ENCODE measurements at places on chromosomes 7 and 10.
A peak's percentile ranks its signal among the peaks of the same experiment; 100 is the strongest.

GRCh38 chr7:136685501-136686173, 182.8 kb upstream of the CHRM2 start:
- no peak for DNase-seq

DNA sequence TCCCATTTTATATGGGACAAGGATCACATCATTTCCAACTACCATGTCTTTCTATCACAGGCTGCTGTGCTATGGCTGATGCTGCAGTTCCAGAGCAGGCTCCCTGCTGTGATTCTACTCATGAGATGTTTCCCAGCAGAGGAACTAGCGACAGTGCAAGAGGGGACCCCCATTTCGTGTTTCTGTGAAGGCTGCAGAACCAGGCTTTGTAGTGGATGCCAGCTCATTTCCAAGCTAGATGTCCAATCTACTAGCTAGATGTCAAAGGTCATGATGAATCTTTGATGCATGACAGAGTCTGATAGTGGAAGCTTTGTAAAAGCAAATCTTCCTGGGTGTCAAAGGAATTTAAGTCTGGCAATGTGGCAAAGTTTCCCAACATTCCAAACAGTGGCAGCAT, 21.2 kb upstream of the MYO3A start:
- DNase-seq = no peak

DNA sequence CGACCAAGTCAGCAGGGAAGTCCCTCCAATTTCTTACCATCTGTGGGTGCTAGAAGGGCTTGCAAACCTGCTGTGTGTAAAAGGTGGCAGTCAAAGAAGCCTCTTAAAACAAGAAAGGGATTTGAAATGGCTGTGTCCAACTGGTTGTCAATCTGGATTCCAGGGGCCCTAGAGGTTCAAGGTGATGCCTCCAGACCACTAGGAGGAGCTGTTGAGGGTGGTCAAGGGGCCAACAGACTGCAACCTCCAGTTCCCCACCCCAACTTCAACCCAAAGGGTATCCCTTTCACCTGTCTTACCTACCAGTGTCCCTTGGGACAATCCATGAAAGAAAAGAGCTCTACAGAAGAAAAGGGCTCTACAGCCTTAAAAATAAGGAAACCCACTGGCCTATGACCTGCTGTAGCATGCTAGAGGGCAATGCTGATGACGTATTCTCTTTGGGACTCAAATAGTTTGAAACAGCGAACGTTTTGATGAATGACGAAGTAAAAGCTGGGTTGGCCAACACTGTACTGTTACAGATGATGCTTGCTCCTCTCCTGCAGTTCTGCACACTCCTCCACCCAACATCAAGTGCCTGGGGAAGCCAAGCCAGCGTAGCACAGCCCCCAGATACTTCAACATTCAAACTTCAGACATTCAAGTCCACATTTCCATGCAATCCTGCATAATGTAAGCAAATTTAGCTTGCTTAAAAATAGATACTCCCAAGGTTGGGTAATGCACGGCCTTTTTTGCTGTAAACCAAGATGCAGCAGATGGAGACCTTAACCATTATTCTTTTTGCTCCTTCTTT, 45.9 kb upstream of the WDR11 start:
- DNase-seq = no peak

DNA sequence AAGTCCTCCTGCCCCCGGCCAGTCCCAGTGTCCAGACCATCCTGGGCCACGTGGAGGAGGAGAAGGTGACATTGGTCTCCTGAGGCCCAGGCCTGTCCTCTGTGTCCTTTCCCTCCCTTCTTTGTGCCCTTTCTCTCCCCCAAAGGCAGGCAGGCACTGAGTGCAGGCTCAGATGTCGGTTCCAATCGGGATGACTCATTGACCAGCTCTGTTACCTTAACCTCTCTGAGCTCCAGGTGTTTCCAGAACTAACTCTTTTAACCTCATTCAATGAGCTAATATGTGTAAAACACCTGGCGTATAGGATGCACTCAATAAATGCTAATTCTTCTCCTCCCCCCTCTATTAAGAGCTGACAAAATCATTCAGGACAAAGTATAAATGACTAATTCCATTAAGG, 25.7 kb downstream of the MACROH2A2 start:
- no peak for DNase-seq

GRCh38 chr7:55508221-55509011, 63.9 kb downstream of the VOPP1 start:
- no peak for DNase-seq

GRCh38 chr7:3272691-3273141, 28.3 kb upstream of the SDK1 start:
- no peak for DNase-seq

- DNase-seq = no peak
These were observed 118.9 kb upstream of the TMEM72 start for GRCh38 chr10:44792119-44792775.

DNA sequence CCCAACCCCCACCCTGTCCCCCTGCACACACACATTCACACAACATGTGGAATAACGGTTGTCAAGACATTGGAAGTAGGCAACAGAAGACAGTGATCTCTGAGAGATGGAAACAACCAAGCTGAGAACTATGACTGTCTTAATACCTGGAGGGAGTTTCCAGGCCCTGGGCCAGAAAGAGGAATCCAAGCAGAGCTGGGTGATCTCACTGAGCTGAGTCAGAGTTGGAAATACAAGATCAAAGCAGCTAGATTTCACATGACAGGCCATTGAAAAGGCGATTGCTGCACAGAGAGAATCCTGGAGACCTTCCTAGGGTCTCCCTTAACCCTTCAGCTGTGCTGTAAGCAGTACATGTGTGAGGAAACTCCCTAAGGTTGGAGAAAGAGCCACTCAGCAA, 165.8 kb upstream of the PRSS1 start:
- no peak for DNase-seq

DNA sequence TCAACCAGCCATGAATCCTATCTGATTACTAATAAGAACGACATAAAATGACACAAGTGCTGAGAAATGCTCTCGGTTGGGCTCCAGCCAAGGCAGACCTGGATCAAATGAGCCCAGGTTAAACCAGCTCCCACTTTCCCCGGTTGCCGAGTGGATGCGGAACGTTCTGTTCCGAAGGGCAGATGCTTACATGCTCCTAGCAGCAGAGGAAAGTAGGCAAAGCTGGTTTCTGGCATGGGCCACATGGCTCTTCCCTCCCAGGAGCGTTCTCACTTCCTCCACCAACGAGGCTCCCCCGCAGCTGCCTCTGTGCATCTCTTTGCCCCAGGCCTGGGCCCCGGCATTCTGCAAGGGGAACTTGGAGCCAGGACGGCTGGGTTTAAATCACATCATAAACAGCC, 61.8 kb upstream of the SDK1 start:
- DNase-seq = no peak

DNA sequence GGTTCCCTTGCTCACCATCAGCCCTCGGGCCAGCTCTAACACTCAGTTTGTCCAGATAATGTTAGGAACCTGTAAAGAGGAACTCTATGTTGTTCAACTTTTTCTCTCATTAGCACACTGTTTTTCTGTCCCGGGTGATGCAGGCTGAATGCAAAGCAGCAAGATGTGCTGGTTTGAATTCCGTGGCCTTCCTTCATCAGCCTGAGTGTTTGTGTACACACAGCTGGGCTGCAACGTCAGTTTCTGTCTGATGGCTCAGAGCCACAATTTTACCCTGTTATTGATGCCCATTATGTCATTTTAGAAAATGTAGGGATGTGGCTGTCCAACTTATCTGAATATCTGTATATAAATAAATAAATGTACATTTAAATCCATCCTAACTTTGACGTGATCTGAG, 152.0 kb downstream of the PLPP4 start:
- DNase-seq = no peak

- DNase-seq = no peak
These were observed 93.5 kb upstream of the DIP2C start for GRCh38 chr10:782751-783648.

- DNase-seq = no peak
These were observed 75.6 kb downstream of the ADCY1 start for GRCh38 chr7:45649560-45650346.

GRCh38 chr10:103692952-103693811, 162.2 kb downstream of the SH3PXD2A start:
- DNase-seq = no peak

DNA sequence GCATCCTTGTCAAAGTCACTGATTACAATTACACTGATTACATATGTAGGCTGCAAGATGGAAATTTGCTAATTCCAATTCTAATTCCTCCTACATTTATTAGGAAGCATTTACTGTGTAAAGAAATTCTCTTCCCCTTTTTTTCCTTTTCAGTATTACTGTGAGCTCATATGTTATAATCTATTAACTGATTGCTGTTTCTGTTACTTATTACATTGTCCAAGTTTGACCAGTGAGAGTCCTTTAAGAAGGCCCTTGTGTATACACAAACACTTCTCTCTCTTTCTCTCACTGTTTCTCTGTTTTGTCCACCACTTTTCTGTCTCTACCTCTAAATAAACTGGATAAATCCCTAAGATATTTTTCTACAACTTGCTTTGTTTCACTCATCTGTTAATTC, 31.5 kb downstream of the PHF14 start:
- no peak for DNase-seq

DNA sequence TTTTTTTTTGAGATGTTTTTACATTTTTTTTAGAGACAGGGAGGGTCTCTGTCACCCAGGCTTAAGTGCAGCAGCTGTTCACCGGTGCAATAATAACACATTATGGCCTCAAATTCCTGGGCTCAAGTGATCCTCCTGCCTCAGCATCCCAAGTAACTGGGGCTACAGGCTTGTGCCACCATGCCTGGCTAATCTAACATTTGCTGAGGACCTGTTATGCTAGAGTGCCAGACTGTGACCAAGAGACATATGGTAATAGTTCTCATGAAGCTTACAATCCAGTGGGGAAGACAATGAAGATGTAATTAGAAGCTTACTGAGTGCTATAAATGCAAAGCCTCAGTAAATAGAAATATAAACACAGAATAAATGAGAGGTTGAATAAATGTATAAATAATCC, 17.6 kb upstream of the ORC5 start:
- no peak for DNase-seq

GRCh38 chr7:140333223-140333622, 65.1 kb downstream of the SLC37A3 start:
- DNase-seq = no peak

- DNase-seq = no peak
These were observed 37.0 kb upstream of the NRF1 start for GRCh38 chr7:129574487-129574886.

DNA sequence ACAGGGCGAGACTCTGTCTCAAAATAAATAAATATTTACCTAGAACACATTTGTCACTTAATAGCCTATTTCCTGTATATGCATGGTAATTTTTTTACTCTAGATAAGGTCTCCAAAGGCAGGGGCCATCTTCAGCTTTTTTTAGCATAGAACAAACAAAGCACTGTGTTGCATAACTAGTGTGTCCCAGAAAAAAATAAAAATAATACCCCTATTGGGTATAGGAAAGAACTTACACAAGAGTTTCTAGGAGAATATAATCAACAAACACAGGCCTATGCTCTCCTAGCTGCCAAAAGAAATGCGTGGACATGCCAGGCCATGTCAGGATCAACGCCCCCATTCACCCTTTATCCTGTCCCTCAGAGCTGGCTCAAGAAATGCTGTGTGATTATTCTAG, 103.6 kb downstream of the PARD3 start:
- DNase-seq = no peak

GRCh38 chr7:85890244-85890811, 703.5 kb upstream of the SEMA3D start:
- no peak for DNase-seq

DNA sequence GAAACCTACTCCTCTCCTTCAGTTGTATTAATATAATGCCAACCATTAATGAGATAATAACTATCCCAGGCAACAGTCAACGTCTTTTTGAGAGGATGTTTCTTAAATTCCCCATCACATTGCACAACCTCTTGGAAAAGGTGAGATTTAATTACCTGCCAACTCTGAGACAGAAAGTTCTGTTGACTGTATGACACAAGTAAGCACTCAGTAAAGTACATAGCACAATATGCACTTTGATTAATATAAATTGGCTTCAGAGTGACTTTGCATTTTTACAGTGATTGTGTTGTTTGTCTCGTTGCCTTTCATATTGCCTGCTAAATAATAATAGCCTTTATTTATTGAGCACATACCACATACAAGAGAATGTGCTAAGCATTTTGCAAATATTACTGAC, 46.7 kb downstream of the CAV1 start:
- DNase-seq = no peak

GRCh38 chr10:92593619-92594588, 974 bp downstream of the KIF11 start:
- DNase-seq = no peak

GRCh38 chr7:127908430-127909258, 122.6 kb downstream of the LRRC4 start:
- DNase-seq = no peak

DNA sequence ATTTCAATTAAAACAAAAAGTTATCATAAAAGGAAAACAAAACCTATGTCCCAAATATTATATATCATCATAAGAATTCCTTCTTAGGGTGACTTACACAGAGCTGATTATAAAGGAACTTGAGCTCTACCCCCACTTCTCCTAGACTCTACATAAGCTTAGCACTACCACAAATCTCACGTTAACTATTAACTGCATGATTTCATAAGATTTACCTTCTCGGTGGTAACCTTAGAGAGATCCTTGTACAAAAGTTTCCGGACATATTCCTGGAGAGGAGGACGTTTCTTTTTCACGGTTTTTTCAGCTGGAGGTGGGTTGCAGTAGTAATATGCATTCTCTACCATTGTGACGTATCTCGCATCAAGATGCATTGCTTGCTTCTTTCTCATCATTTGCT, 83.7 kb downstream of the UPF2 start:
- DNase-seq = no peak

- no peak for DNase-seq
These were observed 140.2 kb downstream of the LCOR start for GRCh38 chr10:96972264-96972663.

DNA sequence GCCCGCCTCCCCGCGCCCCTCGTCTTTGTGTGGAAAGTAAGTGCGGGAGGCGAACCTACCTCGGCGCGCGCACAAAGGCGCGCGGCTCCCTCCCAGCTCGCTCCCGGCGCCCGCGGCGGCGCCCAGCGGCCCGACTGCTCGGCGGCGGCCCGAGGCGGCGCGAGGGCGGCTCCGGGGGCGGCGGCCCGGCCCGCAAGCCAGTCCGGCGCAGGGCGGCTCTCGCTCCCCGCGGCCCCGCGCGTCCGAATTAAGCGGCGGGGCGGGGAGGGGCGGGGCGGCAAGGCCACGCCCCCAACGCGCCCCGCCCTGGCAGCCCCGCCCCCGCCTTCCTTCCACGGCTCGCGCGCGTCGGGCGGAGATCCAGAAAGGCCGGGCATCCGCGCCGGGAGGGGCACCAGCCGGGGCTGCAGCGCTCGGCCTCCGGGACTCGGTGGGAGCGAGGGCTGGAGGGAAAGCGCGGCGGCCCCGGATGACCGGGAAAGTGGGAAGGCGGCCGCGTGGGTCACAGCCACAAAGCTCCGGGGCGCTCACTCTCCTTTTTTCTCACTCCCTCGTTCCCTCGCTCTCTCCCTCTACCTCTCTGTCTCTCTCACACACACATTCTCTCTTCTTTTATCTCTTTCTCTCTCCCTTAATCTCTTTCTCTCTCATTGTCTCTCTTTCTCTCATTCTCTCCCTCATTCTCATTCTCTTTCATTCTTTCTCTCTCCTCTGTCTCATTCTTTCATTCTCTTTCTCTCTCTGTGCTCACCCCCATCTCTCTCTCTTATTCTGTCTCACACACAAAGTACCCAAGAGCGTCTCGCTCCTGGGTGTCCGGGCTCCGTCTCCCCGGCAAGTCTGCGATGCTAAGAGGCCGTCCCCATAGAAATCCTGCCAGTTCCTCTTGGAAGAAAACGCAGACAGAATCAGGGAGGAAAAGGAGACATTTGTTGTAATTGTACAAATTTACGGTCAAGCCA, 170.2 kb downstream of the FAM107B start:
- peak; percentile 62 for DNase-seq
